MV-4-11 (cell line): ENCODE measurements at places on chromosomes 5 and 9.

DNA sequence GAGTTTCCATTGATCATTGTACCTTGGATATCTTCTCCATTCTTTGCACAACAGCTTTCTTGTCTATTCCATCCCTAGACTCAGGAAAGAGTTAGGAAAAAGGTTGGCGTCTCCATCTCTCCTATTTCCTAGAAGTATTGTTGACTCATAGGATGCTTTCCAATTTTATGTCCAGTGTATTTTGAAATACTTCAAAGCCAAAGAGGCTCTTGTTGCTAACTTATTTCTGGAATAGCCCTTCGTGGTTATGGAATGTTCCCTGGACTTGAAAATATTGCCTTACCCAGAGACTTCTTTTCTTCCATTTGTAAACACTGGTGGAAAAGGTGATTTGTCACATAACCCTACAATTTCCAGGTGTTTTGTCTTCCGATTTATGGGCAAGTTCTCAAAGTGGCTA, 402.3 kb upstream of the ZNF608 start:
- no peak for DNase-seq

- peak; percentile 44 for DNase-seq
Observed at GRCh38 chr5:143987751-143988560, 176.0 kb downstream of the HMHB1 start.

GRCh38 chr9:136608348-136609159, 54.2 kb upstream of the EGFL7 start:
- no peak for DNase-seq

GRCh38 chr9:113895526-113895925, 19.4 kb downstream of the ZNF618 start:
- DNase-seq: no peak

GRCh38 chr9:7333719-7334118, 465.9 kb downstream of the DMAC1 start:
- DNase-seq: no peak

- DNase-seq: no peak
Observed at GRCh38 chr5:150059623-150060022, 26.7 kb downstream of the CSF1R start.

DNA sequence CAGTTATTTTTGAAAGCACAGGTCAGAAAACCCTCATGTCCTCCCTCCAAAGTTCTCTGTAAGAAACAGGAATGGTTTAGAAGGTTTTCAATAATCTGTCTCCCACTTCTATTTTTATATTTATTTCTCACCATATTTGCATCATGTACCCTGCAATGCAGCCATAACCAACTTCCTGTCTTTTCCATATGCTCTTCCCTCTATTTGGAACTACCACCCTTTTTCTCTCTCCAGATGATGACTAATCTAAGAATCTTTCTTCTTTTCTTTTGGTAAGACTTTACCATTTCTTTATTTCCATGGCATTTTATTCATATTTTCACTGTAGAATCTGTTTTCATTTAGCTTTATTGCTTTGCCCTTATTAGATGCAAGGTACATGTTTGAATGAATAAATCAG, 33.9 kb downstream of the MAN2A1 start:
- no peak for DNase-seq

DNA sequence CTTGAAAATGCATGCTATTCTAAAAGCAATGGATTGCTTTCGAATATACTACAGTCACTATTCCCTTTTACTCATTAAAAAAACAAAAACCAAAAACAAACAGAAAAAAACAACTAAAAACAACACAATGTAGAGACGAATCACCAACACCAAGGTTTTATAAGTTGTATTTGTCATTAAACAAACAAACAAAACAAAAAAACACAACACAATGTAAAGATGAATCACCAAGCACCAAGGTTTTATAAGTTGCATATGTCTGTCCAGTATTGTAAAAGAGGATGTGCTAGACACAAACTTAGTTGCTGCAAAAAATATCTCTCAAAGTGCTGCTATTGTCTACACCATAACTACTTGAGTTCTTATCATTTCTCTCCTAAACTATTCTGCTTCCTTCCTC, 1269.2 kb downstream of the EFNA5 start:
- no peak for DNase-seq

DNA sequence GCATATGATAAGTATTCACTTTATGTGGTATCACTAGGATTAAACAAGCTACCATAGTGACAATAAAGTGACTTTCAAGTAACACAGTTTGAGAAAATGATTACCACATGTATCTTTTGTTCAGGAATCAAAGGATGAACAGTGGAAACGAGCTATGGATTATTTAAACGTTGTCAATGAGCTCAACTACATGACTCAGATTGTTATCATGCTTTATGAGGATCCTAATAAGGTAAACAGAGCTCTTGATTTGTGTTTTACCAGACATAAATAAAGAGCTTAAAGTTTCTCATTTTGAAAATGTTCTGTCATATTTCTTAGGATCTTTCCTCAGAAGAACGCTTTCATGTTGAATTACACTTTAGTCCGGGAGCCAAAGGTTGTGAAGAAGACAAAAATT, 57.4 kb downstream of the PPIP5K2 start:
- DNase-seq: no peak

- DNase-seq: no peak
Observed at GRCh38 chr5:139881143-139881733, 85.6 kb downstream of the PSD2 start.

GRCh38 chr9:4126996-4127395, 172.9 kb downstream of the GLIS3 start:
- DNase-seq: no peak

GRCh38 chr5:57499262-57500050, 16.8 kb upstream of the ACTBL2 start:
- DNase-seq: peak; percentile 22

DNA sequence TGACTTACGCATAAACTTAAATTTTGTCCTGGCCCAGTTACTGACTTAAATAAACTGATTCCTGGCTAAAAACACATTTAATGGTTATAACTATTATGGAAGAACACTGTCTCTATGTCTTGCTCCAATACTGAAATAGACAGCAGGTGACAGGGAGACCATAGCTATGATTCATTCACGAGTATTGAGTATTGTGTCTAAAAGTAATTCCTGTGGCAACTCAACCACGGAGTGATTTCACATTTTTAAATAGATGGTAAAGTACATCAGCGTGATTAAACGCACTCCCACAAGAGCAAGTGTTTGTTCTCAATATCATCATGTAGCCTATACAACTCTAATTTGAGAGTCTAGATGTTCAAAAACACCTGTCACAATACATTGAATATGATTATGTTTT, 35.9 kb upstream of the PCSK1 start:
- DNase-seq: no peak

DNA sequence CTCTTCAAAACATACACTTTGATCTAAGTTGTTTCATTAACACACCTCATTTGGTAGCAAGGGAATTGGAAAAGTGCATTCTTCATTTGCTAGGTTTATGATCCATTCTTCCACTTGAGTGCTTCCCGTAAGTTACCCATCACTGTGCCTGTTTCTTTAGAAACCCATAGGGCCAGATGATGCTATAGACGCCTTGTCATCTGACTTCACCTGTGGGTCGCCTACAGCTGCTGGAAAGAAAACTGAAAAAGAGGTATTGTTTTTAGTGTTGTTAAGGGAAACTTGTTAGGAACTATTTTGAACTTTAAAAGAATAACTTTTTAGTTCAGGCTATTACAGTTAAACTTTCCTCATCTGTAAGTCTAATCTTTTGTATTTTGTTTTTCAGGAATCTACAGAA, 66.6 kb downstream of the ERAP1 start:
- DNase-seq: no peak

- DNase-seq: no peak
Observed at GRCh38 chr5:168939887-168940544, 360.8 kb upstream of the PANK3 start.

DNA sequence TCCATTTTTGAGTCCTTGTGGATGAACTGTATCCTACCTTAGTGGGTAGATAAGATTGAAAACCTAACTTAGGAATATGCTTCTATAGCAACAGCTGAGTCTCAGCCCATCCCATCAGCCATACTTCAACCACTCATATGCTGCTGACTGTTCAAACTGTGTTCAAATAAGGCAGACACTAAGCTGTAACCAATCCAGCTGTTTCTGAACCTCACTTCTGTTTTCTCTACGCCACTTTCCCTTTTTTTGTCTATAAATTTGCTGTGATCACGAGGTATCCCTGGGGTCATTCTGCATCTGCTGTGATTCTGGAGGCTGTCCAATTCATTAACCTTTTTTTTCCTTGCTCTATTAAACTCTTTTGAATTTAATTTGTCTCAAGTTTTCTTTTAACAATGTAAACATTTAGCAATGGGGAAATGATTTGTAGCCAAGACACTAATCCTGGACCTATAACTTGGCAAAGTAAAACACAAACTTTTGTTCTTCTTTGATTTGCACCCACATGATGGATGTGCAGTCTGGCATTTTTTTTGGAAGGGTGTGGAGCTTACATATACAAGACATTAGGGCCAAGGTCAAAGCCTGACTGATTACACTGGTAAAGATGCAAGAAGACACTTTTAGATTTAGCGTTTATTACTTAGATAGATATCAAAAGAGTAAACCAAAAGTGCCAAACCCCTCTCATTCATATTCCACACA, 14.9 kb upstream of the SCGB3A2 start:
- no peak for DNase-seq

- no peak for DNase-seq
Observed at GRCh38 chr5:107855171-107855570, 184.4 kb upstream of the EFNA5 start.

- DNase-seq: peak; percentile 86
Observed at GRCh38 chr9:98922721-98923435, 20.8 kb upstream of the COL15A1 start.

- DNase-seq: no peak
Observed at GRCh38 chr5:161400583-161400982, 145.9 kb downstream of the GABRB2 start.

- no peak for DNase-seq
Observed at GRCh38 chr5:148685520-148686134, 31.3 kb upstream of the HTR4 start.

DNA sequence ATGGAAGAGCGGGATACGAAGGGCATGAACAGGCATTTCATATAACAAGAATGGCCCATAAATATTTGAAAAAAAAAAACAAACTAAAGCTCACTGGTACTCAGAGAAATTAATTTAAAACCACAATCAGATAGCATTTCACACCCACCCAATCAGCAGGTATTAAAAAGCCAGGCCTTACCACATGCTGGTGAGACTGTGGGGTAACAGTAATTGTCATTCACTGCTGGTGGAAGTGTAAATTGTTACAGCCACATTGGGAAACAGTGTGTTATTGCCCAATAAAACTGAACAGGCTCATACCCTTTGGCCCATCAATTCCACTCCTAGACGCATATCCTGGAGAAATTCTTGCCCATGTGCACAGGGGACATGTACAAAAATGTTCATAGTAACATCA, 66.0 kb downstream of the PLAC8L1 start:
- peak; percentile 74 for DNase-seq

DNA sequence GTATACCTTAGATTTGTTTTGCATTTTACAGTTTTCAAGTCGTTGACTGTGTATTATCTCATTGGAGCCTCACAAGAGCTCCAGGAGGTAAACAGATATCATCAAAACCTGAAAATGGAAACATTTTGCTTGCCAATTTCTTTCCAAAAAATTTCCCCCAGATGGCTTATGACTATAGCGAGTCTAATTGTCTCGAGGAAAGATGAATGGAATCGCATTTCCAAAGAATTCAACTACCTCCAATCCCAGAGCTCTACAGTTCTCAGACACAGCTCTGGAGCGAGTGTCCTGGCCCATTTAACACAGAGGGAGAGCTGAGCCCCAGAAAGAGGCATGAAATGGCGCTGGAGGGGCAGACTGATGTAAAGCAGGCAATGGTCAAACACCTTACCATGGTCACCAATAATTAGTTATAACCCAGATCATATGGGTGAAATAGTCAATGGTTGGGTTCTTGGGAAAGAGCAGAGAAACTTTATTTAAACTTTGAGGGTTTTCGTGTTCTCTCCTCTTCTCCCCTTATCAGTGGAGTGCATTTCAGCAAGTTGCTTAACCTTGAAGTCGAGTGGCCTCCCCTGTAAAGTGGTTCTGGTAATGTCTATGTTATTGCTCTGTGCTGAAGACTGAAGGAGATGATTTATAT, 168.2 kb downstream of the ZDHHC21 start:
- DNase-seq: no peak

DNA sequence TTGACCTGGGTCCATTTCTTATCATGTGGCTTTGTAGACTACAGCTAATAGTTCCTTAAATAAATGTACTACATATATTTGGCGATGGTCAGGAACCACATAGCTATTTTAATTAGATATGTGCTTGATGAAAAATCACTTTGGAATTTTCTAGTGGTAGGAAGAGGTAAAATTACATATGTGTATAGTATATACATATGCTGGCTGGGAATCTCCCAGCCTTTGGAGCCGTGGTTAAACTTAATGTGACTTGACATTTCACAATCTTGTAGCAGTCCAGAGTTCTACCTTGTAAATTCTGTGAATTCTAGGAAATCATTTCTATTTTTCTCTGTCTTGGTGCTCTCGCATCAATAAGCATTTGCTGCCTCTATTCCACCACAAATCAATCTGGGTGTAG, 565.0 kb downstream of the DMRTA1 start:
- no peak for DNase-seq

GRCh38 chr5:59328709-59329296, 564.7 kb downstream of the PDE4D start:
- DNase-seq: no peak

- no peak for DNase-seq
Observed at GRCh38 chr5:95864944-95865504, 42.5 kb upstream of the GLRX start.

GRCh38 chr5:150510460-150511263, 2.7 kb downstream of the NDST1 start:
- DNase-seq: no peak

GRCh38 chr5:77568082-77568481, 70.4 kb downstream of the OTP start:
- DNase-seq: peak; percentile 77

DNA sequence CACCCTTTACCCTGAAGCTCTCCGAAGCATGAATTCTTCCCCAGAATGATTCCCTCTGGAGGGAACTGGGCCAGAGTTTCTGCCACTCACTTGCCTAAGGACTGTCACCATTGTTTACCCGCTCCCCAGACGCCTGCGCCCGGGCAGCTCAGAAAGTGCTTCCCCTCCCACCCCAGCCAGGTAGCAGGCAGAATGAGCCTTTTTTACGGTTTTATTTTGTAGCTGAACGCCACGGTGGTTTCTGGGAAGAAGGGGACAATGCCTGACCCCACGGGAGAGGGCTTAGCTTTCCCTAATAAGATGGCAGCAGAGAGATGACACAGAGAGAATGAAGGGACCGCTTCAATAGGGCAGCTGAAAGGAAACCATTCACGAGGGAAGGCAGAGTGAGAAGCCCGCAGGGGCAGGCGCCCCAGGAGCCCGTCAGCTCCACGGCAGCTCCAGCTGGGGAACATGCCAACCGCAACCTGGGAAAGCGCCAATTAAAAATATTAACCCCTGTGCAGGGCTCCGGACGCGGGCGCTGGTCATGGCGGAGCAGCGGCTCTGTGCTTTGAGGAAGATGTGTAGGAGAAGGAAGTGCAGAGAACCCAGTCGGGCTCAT, 20.4 kb upstream of the NTNG2 start:
- no peak for DNase-seq

GRCh38 chr5:113245427-113246225, 189.2 kb downstream of the TSSK1B start:
- no peak for DNase-seq

GRCh38 chr5:168943091-168943884, 357.7 kb downstream of the SLIT3 start:
- DNase-seq: no peak
